NCI-H2171 treated with DMSO at 0.1 percent for 48 hours (cell line): ENCODE measurements at places on chromosomes 1 and 21.

GRCh38 chr1:226404904-226405222, 3.0 kb downstream of the PARP1 start:
- no peak for DNase-seq

GRCh38 chr1:211942583-211942982, 92.8 kb downstream of the INTS7 start:
- no peak for DNase-seq

DNA sequence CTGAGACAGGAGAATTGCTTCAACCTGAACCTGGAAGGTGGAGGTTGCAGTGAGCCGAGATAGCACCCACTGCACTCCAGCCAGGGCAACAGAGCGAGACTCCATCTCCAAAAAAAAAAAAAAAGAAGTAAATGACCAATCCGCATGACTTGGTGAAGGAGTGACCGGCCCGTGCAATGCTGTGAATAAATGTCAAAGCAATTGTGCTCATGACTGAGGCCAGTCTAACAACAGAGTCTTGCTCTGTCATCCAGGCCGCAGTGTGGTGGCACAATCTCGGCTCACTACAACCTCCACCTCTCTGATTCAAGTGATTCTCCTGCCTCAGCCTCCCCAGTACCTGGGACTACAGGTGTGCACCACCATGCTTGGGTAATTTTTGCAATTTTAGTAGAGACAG, 27.8 kb upstream of the SLC19A1 start:
- no peak for DNase-seq

DNA sequence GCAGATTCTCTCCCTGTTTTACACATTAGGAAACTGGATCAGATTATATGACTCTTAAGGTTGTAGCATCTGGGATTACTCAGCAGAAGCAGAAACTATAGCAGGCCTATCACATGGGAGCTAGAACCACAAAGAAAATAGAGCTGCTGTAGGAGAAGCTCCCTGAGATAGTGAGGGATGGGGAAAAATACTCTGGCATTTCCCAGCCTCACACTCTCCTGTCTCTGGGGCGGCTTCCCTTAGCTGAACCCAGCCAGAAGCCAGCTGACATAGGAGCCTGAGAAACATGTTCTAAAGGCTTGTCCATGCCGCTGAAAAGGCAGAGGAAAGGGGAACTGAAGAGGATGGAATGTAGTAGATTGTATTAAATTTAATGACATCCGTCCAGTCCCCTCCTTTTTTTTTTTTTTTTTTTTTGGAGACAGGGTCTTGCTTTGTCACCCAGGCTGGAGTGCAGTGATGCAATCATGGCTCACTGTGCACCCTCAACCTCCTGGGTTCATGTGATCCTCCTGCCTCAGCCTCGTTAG, 76.8 kb upstream of the DNAJC6 start:
- DNase-seq, result no peak

GRCh38 chr1:159994896-159995295, 36.9 kb downstream of the PIGM start:
- no peak for DNase-seq

DNA sequence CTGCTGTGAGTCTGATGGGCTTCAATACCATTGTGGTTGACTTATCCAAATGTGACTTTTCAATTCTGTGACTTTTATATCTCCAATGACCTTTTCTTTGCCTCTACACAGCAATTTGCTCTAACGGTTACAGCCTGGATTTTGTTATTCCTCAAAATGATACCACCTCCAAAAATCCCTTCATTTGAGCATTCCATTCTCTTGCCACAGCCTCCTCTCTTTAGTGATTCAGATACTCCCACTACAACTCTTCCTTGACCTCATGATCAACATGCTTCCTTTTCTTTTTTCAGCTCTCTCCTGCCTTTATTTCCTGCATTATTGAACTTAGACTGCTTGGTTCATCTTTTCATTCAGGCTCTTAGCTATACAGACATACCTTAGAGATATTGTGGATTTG, 16.6 kb upstream of the IL19 start:
- DNase-seq, result no peak

GRCh38 chr1:194809665-194810064, 1623.3 kb upstream of the B3GALT2 start:
- DNase-seq, result peak; percentile 5

GRCh38 chr1:150976879-150977694, 2.5 kb upstream of the CERS2 start:
- no peak for DNase-seq

GRCh38 chr1:221888218-221888617, 146.3 kb upstream of the DUSP10 start:
- DNase-seq, result no peak
